Activated CD8-positive, alpha-beta memory T cell treated with anti-CD3 and anti-CD28 coated beads, Interleukin-2, amount 10 ng/mL, durations not matched to agents 7 days and 5 days (primary cell): ENCODE measurements at places on chromosomes 2 and 18. TPM values are rescaled to one million over a fixed set of nuclear protein-coding genes. Genes with fewer than 3 reads are reported as not detected.

DNA sequence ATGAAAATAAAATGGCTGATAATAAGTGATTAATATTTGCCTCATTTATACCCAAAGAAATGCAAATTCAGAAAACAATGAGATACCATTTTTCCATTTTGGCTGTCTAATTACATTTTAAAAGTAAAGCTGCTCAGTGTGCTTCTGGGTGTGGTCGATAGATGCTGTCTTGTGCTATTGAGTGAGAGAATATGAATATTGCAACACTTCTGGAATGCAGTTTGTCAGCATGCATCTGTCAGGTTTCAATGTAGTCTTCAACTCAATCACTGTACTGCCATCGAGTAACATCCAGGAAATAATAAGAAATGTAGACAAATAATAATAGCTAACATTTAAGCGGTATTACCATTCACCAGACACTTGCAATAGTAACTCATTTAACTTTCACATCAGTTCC lies 3.9 kb downstream of the IL18R1 start:
- no peak overlapping the region for H3K4me3 ChIP-seq
- no peak for DNase-seq
- peaks cover 41% of the 10 kb centered on the region for H3K4me1 ChIP-seq
- no peaks in the 10 kb centered on the region for H3K27me3 ChIP-seq

The PPP1R1C gene
- total RNA-seq: not detected

The PSMA8 gene
- total RNA-seq: 1.1 TPM

DNA sequence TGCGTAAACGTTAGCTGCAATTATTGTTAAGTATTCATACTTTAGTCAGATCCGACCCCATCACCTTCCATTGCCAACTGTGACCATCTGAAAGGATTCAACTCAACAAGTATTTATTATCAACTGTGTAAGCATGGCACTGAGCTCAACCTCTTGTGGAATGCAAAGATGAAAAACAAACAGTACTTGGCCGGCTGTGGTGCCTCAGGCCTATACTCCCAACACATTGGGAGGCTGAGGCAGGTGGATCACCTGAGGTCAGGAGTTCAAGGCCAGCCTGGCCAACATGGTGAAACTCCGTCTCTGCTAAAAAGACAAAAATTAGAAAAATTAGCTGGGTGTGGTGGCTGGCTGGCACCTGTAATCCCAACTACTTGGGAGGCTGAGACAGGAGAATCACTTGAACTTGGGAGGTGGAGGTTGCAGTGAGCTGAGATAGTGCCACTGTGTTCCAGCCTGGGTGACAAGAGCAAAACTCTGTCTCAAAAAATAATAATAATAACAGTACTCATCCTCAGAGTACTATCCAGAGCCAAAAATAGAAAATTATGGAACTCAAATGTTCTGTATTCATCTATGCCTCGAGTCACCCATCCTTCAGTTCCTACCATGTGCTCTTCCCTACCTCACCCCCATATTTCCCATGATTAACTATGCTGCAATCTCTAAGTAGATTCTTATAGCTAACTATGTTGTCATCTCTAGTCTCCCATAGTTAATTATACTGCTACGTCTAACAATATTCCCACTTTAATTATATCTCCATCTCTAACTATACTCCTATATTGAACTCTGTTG lies 8.6 kb upstream of the MREG start:
- no peaks in the 10 kb centered on the region for H3K27me3 ChIP-seq
- DNase-seq: no peak
- no peak overlapping the region for H3K27ac ChIP-seq
- peaks cover 6% of the 10 kb centered on the region for H3K36me3 ChIP-seq

GRCh38 chr2:32715981-32716380 lies 88.1 kb downstream of the TTC27 start:
- no peak overlapping the region for H3K4me3 ChIP-seq
- H3K4me1 ChIP-seq: peaks cover 11% of the 10 kb centered on the region

The RBFA gene
- 28.6 TPM for total RNA-seq

The GPR35 gene
- total RNA-seq: 14.4 TPM
